Spinal cord (tissue), 10 donors: ENCODE measurements at places on chromosomes 16 and 17.
A peak's percentile ranks its signal among the peaks of the same experiment; 100 is the strongest.

GRCh38 chr16:1347962-1348361, 3.7 kb downstream of the TSR3 start:
- no peak for DNase-seq

GRCh38 chr16:19701091-19701490, 16.9 kb downstream of the KNOP1 start:
- DNase-seq: no peak

- no peak for DNase-seq
These were observed 33.1 kb upstream of the NAGLU start for GRCh38 chr17:42502926-42503325.

GRCh38 chr16:82633964-82634600, 7.3 kb downstream of the CDH13 start:
- no peak for DNase-seq

DNA sequence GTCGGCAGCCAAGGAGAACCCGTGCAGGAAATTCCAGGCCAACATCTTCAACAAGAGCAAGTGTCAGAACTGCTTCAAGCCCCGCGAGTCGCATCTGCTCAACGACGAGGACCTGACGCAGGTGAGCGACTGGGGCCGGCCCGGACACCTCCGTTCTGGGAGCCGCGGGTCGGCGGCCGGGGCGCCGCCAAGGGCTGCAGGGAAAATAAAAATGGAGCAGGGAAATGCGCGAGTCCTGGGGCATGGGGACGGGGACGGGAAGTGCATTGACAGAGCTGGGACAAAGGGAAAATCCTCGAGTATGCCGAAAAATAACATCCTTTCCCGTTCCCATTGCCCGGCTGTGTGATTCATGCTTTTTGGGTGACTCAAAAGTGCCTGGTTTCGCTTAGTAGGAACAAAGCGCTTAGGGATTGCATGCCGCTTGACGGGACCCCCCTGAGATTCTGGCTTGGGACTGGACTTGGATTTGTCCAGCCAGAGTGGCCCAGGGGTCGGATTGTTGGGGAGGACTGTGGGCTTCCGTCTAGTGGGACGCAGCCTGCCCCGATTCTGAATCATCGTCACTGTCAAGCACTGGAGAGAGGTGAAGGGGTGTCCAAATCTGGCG, 699 bp downstream of the MPRIP start:
- no peak for DNase-seq

DNA sequence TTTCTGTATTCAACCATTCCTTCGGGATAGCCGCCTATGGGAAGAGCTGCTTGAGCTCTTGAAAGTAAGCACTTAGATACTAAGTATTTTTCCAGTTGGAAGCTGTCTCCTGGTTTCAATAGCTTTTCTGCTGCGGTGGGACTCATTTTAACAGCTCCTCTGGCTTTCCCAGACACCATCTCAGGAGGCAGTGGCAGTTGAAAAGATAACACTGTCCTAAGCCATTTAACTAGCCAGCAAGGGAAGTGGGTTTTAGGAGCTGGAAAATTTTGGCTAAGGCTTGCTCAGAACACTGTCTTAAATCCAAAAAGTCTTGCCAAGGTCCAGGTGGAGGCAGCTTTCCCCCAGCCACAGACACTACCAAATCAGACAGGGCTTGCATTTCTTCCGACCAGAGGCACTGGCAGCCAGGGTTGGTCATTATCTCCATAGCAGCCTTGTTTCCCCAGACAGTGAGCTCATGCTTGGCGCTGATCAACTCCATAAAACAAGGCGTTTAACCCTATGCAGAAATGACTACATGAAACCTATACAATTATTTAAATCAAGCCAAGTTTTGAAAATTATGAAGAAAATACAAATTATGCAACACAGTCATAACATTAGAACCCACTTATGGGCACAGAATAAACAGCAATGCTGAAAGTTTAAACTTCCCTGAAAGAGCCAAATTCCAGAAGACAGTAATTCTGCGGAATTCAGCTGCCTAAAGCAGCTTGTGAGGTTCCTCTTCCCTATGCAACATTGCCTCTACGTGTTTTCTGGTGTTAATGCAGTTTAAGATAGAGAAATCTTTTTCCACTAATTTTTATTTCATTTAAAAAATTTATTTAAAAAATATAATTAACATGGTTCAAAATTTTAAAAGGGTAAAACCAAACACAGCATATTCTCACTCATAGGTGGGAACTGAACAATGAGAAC, 25.0 kb downstream of the GABARAPL2 start:
- DNase-seq: peak; percentile 89

DNA sequence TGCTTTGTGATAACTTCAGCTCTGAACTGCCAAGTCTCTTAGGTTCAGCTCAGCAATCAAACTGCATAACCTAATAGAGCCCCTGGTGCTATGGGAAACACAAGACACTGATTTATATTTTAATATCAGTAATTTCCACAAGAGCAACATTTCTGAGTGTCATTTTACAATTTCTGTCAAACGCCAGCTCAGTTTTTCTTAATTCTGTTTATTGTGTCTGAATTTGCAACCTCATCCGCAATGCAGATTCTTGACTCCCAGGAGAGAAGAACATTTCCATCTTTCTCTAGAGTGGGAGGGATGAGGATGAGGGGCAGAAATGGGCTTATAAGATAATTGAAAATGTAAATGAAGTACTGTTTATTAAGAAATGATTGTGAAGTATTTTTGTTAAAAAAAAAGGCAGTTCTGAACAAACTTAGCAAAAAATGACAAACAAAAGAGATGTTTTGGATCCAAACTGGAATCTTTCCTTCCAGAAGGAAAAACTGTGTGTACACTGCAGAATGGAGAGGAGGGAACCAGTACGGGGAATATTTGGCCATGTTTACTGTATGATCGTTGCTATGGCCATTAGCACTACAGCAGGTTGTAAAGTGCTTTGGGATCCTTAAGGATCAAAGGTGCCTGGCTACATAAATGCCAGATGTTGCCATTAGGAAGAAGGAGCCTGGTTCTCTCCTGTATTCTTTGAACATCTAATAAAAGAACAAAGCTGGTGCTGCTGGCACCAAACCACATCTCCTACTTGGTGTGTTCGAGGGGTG, 7.4 kb upstream of the PMFBP1 start:
- DNase-seq: no peak

GRCh38 chr17:47702391-47702995, 8.5 kb downstream of the TBKBP1 start:
- DNase-seq: no peak

DNA sequence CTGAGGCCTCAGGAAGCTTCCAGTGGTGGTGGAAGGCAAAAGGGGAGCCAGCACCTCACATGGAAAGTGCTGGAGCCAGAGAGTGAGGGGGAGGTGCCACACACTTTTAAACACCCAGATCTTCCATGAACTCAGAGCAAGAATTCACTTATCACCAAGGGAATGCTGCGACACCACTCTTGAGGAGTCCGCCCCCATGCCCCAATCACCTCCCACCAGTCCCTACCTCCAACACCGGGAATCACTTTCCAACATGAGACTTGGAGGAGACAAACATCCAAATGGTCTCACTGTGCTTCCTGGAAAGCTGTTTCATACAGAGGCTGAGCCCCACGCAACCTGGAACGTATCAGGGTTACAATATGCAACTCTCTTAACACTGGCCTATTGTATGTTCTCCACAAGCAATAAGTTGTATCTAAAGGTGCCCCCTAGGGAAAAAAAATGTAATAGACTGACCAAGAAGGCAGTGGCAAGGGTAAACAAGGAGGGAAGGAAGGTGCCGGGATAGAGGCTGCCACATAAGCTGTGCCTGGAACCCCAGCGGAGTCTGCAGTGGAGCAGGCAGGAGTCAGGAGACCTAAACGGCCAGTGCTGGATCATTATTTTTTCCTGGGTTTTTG, 106.7 kb upstream of the FOXF1 start:
- DNase-seq: no peak

DNA sequence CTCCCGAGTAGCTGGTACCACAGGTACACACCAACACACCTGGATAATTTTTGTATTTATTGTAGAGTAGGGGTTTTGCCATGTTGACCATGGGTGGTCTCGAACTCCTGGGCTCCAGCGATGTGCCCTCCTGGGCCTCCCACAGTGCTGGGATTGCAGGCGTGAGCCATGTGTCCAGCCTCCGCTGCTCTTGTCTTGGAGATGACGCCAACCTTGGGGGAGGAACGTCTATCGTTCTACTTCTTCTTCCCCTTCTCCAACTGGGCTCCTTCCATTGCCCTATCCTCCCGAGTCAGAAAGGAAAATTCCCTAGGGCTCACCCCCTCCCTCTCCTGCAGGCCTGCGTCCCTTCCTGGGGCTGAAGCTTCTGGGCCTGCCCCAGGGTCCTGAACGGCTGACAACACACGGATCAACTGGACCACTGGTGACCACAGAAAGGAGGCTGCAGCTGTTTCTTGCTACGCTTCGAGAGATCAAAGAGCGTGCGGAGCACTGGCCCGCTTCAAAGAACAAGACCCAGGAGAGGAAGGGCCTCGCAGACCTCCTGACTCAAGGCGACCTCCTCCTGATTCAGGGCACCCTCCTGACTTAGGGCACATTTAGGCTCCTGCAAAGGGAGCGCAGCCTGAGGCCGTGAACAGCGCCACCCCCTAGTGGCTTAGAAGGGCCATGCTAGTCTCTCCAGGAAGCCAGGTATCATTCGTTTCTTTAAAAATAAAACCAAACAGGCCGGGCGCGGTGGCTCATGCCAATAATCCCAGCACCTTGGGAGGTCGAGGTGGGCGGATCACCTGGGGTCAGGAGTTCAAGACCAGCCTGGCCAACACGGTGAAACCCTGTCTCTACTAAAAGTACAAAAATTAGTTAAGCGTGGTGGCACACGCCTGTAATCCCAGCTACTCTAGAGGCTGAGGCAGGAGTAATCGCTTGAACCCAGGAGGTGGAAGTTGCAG, 48.5 kb upstream of the HELZ start:
- DNase-seq: no peak

- no peak for DNase-seq
These were observed 13.4 kb downstream of the NATD1 start for GRCh38 chr17:21239680-21240368.

DNA sequence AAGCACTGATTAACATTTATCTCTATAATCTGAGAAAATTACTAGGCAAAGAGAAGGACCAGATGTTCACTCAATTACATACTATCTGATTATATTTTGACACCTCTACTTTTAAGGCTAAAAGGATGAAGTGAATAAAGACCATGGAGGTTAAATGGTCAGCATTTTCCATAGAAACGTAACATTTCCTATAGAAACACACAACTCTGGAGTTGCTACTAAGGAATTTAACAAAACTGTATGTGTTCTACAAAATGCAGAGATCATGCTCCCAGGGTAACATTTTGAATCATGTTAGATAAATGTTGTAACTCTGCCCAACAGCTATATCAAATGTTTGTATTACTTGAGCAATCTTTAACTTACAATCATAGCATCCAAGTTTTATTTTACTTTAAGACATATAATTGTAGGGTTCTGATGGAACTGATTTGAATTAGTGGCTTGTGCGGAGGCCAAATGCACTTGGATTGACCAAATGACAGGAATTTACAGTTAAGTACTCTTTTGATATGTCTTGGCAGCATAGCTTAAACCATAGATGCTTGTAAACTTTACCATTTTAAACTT, 97.7 kb downstream of the RPGRIP1L start:
- DNase-seq: no peak

- DNase-seq: no peak
These were observed 46.2 kb upstream of the HOXB9 start for GRCh38 chr17:48672340-48672739.

- no peak for DNase-seq
These were observed 14.6 kb upstream of the SPHK1 start for GRCh38 chr17:76369804-76370203.

DNA sequence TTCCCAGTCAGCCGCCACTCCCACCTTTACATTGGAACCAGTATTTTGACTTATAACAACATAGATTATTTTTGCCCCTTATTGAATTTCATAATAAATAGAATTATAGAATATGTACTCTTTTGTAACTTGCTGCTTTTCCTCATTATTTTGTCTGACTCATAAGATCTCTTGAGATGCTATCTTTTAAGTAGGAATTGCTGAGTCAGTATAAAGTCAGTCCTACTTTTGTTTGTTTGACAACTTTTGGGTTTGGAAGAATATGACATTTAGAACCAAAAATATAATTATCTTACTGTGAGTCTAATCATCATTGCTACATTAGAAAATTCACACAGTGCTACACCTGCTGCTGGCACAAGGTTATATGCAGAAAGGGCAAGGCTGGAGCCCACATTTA, 69.7 kb downstream of the STXBP4 start:
- no peak for DNase-seq

DNA sequence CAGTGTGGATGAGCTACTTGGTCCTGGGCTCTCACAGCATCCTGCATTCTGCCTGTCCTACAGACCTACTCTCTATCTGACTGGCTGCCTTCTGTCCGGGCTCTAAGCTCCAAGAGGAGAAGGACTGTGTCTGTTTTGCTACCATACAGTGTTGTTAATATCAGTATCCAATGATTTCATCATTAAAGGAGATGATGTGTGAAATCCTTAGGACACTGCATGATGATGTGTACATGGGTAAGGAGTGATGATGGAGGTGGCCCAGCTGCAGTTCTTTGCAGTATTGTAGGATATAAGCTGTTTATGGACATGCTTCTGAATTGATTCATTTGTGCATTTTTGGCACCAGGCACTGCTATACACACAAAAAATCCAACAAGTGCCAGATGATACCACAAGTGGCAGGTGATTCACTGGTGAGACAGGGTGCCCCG, 536.9 kb upstream of the CDH11 start:
- DNase-seq: no peak

- DNase-seq: no peak
These were observed 31.8 kb upstream of the TENT4B start for GRCh38 chr16:50121278-50121677.

- DNase-seq: no peak
These were observed 26.0 kb downstream of the SPHK1 start for GRCh38 chr17:76410328-76410965.

DNA sequence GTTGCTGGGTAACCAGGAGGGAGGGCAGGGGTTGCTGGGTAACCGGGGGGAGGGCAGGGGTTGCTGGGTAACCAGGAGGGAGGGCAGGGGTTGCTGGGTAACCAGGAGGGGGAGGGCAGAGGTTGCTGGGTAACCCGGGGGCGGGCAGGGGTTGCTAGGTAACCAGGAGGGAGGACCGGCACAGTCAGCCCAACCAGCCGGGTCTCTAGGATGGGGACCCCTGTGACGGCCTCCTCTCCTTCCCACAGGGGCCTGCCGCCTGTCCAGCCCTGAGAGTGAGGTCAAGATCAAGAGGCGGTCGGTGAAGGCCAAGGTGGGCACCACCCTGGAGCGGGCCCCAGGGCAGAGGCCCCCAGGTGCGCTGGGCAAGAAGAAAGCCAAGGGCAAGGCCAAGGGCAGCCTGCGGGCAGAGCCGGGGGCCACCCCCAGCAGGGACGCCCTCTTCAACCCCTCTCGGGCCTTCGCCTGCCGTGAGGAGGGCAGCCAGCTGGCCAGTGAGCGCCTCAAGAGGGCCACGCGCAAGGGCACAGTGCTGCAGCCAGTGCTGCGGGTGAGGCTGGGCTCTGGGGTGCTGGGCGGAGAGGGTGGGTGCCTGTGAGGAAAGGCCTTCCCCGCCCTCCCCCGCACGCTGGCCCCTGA, 54.6 kb downstream of the ACTG1 start:
- no peak for DNase-seq

- no peak for DNase-seq
These were observed 571.0 kb upstream of the EEF2KMT start for GRCh38 chr16:5668553-5668952.

GRCh38 chr17:1494736-1495253, 2.3 kb upstream of the MYO1C start:
- DNase-seq: no peak
